Right ventricle myocardium inferior (tissue), 1 donor: ENCODE measurements at places on chromosomes 7 and 10. TPM values are rescaled to one million over a fixed set of nuclear protein-coding genes. Genes with fewer than 3 reads are reported as not detected.

The PRF1 gene
- 4.3 TPM for total RNA-seq

The ZNF804B gene
- not detected for total RNA-seq

The TNS3 gene
- 44.8 TPM for total RNA-seq

The CALN1 gene
- total RNA-seq = not detected

The GNG11 gene
- 21.6 TPM for total RNA-seq

The MSS51 gene
- 3.5 TPM for total RNA-seq
